ENCODE measurements at places on chromosomes 11 and 22.

DNA sequence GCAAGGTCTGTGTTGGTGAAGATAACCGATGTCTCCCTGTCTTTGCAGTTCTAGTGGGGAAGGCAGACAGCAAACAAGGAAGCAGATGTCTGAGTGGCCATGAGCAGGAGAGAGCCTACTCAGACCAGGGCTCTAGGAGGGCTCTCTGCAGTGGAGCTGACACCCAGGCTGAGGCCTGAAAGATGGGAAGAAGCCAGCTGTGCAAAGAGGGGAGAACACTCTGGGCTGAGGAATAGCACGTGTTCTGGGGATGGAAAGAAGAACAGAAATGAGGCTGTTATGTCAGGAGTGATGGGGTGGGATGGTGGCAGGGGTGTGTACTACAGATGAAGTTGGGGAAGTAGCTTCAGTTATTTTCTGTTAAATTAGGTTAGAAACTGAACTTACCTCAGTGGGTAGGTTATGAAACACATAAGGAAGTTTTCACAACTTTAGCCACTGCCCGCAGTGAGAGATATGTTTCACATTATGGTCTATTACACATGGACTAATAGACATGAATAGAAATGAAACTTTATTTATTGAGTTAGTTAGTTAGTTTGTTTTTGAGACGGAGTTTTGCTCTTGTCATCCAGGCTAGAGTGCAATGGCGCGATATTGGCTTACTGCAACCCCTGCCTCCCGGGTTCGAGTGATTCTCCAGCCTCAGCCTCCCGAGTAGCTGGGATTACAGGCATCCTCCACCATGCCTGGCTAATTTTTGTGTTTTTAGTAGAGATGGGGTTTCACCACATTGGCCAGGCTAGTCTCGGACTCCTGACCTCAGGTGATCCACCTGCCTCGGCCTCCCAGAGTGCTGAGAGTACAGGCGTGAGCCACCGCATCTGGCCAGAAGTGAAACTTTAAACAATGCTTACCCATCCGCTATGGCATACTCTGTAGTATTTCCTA lies 7.8 kb downstream of the DCPS start:
- DNase-seq, result no peak

- DNase-seq, result no peak
Observed at GRCh38 chr22:34776817-34777216, 289.1 kb upstream of the ISX start.

- peak; percentile 39 for DNase-seq
Observed at GRCh38 chr22:19663286-19663815, 51.0 kb upstream of the SEPTIN5 start.

DNA sequence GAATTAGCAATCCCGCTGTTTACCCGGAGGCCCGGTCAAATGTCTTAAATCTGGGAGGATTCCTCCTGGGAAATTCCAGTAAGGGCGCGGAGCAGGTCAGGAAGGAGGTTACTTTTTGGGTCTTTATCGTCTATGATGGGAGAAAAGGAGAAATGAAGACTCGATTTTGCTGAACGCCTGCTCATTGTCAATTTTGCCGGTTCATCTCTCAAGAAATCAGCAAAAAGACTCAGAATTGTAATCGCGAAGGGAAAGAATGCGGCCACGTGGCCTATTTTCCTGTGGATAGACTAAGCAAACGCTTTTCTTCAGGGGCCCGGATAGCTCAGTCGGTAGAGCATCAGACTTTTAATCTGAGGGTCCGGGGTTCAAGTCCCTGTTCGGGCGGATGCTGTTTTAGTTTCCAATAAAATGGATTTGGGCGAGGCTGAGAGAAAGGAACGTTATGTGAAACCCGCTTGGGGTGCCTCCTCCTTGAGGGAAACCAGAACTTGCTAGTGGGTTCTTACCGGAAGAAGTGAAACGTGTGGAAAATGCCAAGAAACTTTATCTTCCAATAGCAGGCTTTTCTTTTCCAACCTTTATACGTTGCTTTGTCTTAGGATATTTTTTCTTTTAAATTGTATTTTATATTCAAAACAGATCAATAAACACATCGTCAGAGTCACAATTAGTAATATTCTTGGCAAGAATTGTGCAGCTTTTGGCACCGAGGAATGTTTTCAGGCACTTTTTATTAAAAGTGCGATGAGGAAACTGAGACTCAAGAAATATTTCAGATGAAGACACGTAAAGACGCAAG lies 45.0 kb downstream of the OR4D9 start:
- peak; percentile 91 for DNase-seq

DNA sequence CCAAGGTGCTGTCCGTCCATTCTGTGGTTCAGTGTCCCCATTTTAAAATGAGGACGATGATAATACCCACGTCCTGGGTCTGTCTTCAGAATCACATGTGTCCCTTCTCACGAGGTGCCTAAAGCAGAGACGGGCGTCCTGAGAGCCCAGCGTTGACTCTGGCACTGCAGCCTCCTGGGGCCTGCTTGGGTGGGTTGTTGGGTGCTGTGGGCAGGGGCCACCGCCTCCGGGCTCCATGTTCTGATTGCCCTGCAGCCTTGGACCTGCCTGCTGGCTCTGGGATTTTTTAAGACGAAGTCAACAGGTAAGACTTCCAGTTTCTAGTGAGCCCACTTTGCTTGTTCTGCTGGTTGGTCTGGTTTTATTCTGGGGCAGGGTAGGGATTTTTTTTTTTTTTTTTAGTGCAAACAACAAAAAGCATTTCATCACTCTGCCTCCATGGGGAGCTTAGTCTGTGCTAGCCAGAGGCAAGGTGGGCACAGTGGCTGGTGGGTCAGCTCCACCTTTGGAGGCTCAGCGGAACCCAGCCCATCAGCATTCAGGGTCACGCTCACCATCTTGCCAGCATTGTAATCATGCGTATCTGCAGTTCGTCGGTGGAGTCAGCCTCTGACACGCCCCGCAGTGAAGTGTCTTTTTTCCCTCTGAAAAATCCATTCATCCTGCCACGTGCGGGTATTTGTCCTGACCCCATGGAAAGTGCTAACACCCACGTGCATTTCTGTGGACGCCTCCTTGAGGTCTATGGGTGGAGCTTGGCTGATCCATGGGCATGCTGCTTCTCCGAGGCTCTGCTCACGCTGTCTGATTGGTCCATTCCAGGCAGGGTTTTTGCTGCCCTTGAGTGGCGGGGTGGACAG lies 28.3 kb downstream of the NADSYN1 start:
- DNase-seq, result no peak
